ENCODE measurements at places on chromosomes 7 and 10. TPM values are rescaled to one million over a fixed set of nuclear protein-coding genes. Genes with fewer than 3 reads are reported as not detected.

CTAGE6 gene
- not detected for total RNA-seq

GTPBP4 gene
- 193 TPM for total RNA-seq

SPRN gene
- total RNA-seq: not detected

FRAT1 gene
- total RNA-seq: 3.3 TPM

EVX1 gene
- not detected for total RNA-seq

GPR146 gene
- 2.2 TPM for total RNA-seq

PCDH15 gene
- not detected for total RNA-seq

GPR37 gene
- not detected for total RNA-seq

NPFFR1 gene
- not detected for total RNA-seq

TET1 gene
- 0.73 TPM for total RNA-seq

RNF148 gene
- not detected for total RNA-seq

MRPS17 gene
- 38.2 TPM for total RNA-seq

GLI3 gene
- total RNA-seq: not detected

GHRHR gene
- not detected for total RNA-seq

ZPBP gene
- not detected for total RNA-seq

PRLHR gene
- not detected for total RNA-seq

SEC61A2 gene
- 21.9 TPM for total RNA-seq

UTF1 gene
- 0.17 TPM for total RNA-seq

FAM241B gene
- 10.2 TPM for total RNA-seq

TFPI2 gene
- total RNA-seq: not detected

TMEM229A gene
- not detected for total RNA-seq

CADPS2 gene
- not detected for total RNA-seq

CALCR gene
- not detected for total RNA-seq

GDF2 gene
- total RNA-seq: not detected

CABCOCO1 gene
- total RNA-seq: not detected

ACSL5 gene
- 50.7 TPM for total RNA-seq

CPA2 gene
- not detected for total RNA-seq

PHF14 gene
- 42.9 TPM for total RNA-seq

ZNF789 gene
- total RNA-seq: 22.4 TPM

PRR15 gene
- total RNA-seq: not detected

GNGT1 gene
- total RNA-seq: not detected

ELOVL3 gene
- total RNA-seq: not detected

RSPH10B2 gene
- 0.20 TPM for total RNA-seq

COL13A1 gene
- total RNA-seq: not detected

ASAH2 gene
- total RNA-seq: 5.4 TPM

PRSS58 gene
- total RNA-seq: not detected
